CD4-positive, alpha-beta T cell treated with Interleukin-10 for 1 hour (primary cell): ENCODE measurements at places on chromosomes 7 and 10.

- no peak for DNase-seq
Measured at GRCh38 chr10:63464402-63465292, 1.1 kb downstream of the JMJD1C start.

DNA sequence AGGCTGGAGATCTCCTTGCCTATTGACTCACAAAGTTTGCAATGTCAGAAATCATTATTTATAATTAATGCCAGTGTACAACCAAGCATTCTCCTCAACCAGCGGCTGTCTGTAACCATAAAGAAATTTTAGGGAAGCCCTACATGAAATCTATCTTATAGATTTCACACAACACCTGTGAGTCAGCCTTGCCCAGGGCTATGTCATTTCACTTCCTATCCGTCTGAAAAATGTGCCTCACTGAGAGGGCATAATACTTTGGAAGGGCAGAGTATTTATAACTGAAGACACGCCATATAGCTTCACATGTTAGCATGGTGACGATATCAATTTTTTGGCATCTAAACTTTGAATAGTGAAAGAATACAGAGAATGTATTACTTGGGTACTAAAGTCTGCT, 296.6 kb upstream of the ETV1 start:
- no peak for DNase-seq

DNA sequence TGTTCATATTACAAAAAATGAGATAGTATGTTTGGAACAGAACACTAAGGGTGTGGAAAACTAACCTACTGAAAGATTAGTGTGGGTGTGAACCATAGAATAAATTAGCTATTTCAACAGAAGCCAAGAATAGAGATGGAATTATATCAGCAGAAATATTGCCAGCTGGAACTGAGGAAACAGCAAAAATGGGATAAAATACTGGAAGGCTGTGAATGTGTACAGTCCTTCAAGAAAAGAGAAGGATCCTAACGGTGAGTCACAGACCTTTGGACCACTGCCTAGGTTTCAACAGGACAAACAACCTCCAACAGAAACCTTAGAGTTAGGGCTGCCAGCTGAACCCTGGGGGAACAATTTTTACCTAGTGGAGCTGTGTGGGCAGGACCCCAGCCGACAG, 395.0 kb downstream of the ZWINT start:
- no peak for DNase-seq

DNA sequence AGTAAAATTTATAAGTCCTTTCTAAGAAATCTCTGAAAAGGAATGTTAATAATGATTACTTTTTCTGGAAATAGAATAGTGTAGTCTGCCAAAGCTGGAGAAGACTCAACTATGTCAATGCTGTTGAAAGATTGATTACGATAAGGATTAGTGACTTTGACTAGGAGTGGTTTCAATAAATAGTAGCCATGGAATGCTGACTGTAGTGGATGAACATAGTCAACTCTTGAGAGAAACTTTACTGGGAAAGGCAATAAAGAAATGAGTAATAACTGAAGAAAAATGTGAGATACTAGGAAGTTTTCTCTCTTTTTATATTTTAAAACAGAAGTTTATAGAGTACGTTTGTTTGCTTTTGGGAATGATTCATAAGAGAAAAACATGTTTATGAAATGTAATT, 105.0 kb upstream of the CDK13 start:
- no peak for DNase-seq

DNA sequence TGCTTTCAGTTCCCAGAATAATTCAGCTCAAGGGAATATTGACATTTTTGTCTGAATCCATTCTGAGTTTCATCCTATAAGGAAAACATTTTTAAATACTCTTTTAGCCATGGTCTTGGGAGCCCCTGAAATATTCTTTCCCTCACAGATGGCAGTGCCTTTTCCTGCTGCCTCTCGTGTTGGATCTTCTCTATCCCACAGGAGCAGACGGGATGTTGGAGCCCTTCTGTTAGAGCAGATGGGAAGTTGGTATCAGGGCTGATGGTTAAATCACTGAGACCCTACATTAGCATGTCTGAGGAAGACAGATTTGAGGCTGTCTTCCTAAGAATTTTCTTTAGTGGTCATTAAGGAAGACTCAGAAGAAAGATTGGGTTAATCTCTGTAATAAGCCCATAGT, 737.8 kb downstream of the LRMDA start:
- no peak for DNase-seq

- no peak for DNase-seq
Measured at GRCh38 chr10:12832096-12832495, 169.4 kb downstream of the CCDC3 start.

DNA sequence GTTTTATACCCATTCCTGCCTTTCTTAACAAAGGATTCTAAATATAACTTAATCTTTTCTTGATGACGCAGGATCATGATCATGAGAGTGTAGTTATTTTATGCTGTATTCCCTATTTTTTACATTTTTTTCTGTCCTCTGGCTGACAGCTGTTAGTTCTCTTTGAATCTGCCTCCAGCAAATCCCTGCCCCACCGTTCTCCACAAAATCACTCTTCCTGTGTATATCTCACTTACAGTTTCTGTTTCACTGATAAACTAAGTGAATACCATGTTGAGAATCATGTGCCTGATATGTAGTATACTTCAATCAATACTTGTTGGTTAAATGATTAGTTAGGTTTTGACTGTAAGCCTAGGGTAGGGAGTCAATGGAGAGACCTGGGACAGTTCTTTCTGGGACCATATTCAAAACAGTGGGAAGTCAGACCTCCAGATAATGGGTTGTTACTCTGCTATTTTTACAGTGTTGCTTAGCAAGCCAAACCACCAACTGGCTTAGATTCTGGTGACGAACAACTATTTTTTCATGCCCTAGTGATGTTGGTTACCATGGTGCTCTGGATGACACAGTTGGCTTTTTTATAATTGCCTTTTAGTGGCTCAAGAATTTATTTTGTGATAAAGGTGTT, 12.8 kb downstream of the CNNM1 start:
- DNase-seq, result no peak

GRCh38 chr10:11472158-11472753, 139.2 kb downstream of the USP6NL start:
- DNase-seq, result peak; percentile 76

GRCh38 chr7:38276096-38276877, 2.9 kb upstream of the TARP start:
- no peak for DNase-seq

GRCh38 chr10:119616882-119617570, 20.3 kb upstream of the TIAL1 start:
- DNase-seq, result no peak

GRCh38 chr7:324011-324410, 34.0 kb downstream of the FOXL3 start:
- DNase-seq, result no peak

GRCh38 chr7:11847336-11847735, 15.3 kb upstream of the THSD7A start:
- DNase-seq, result no peak

DNA sequence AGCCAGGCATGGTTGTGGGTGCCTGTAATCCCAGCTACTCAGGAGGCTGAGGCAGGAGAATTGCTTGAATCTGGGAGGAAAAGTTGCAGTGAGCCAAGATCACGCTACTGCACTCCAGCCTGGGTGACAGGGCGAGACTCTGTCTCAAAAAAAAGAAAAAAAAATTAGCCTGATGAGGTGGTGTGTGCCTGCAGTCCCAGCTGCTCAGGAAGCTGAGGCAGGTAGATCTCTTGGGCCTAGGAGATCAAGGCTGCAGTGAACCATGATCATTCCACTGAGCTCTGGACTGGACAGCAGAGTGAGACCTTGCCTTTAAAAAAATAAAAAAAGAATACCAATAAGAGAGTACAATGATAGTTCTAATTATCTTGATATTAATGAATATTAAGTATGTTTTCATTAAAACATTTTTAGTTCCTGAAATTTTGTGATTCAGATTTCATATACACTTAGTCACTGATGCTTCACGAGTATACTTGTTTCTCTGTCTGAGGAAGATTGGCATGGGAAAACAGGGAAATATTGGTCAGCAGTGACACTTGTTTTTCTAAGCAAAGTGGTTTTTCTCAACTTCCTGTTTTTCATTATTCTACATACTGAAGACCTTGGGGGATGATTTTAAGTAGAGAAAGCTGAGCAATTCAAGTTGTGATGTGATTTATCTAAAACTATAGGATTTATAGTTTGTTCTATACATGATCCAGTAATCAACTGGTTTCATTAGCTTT, 76.8 kb downstream of the ADK start:
- peak; percentile 47 for DNase-seq

DNA sequence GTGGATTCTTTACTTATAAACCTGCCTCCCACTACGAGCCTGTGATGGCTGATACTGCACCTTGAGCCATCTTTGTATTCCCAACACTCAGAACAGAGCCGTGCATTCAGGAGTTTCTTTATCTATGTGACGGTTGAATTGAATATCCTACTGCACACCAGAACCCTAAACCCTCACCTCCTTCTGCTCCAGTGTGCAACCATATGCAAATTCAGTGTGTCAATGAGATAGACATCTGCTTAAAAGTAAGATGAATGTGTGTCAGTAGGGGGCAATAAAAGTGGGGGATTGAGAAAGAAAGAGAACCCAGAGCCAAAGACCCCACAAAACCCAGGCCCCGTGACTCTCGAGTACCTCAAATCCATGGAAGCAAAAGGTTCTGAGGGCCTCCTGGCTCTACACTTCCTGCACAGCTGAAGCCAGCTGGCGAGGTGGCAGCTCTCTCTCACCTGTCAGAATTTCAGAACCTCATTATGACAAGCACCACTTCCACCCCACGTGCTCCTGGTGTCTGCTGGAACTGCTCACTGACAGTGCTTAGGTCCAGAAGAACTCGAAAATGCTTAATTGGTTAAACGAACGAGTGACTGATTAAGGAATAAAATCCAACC, 143.3 kb upstream of the GPR26 start:
- DNase-seq, result no peak

GRCh38 chr7:80132594-80132993, 2.0 kb upstream of the GNAI1 start:
- no peak for DNase-seq

- no peak for DNase-seq
Measured at GRCh38 chr10:84632866-84633265, 304.5 kb downstream of the CCSER2 start.

DNA sequence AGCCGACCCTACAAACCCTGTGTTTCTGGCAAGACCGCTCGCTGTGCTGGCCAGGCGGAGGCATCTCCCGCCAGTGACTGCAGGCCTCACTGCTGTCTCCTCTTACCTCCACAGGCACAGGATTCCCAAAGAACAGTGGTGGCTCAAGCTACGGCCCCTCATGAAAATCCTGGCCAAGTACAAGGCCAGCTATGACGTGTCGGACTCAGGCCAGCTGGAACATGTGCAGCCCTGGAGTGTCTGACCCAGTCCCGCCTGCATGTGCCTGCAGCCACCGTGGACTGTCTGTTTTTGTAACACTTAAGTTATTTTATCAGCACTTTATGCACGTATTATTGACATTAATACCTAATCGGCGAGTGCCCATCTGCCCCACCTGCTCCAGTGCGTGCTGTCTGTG, 36.2 kb downstream of the PITRM1 start:
- DNase-seq, result no peak

DNA sequence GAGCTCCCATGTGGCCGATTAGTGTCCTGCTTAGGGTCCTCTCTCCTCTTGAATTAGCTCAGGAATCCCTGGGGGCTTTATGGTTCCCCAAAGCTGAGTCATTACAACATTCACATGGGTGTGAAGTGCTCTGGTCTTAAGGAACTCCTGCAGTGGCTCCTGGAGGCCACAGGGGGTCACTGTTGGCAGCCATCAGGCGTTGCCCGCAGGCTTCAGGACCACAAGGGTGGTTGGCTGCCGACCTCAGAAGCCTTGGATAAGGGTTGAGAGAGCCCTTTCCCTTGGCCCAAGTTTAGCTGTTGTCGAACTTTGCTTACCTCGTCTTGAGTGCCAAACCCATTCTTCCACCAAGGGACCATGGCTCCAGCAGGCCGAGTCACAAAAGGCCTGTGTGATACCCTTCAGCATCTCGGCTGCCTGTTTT, 61.7 kb downstream of the SH2D4B start:
- DNase-seq, result peak; percentile 33

GRCh38 chr7:140360697-140361229, 37.6 kb downstream of the SLC37A3 start:
- DNase-seq, result no peak

GRCh38 chr7:17411922-17412321, 113.5 kb downstream of the AHR start:
- no peak for DNase-seq
